Head of caudate nucleus (tissue), 42 donors: ENCODE measurements at places on chromosomes 12 and 14.

GRCh38 chr12:131195796-131196195 lies 242.1 kb downstream of the ADGRD1 start:
- DNase-seq = no peak

- peak; percentile 14 for DNase-seq
These were observed 746.2 kb upstream of the USP15 start for GRCh38 chr12:61514016-61514415.

DNA sequence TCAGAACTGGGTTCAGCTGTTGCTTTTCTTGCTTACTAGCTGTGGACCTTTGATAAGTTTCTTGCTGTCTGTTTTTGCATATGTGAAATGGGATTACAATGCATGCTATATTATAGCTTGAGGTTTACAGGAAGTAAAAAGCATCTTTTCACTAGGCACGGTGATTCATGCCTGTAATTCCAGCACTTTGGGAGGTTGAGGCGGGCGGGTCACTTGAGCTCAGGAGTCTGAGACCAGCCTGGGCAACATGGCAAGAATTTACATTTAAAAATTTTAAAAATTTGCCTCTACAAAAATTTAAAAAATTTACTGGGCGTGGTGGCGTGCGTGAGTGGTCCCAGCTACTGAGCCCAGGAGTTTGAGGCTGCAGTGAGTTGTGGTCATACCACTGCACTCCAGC lies 42.0 kb downstream of the CALM1 start:
- DNase-seq = no peak

- no peak for DNase-seq
These were observed 108.7 kb downstream of the BTG1 start for GRCh38 chr12:92036771-92037453.

- no peak for DNase-seq
These were observed 9.8 kb upstream of the NFKBIA start for GRCh38 chr14:35414365-35414764.

GRCh38 chr12:112001576-112001975 lies 11.4 kb downstream of the TMEM116 start:
- no peak for DNase-seq

DNA sequence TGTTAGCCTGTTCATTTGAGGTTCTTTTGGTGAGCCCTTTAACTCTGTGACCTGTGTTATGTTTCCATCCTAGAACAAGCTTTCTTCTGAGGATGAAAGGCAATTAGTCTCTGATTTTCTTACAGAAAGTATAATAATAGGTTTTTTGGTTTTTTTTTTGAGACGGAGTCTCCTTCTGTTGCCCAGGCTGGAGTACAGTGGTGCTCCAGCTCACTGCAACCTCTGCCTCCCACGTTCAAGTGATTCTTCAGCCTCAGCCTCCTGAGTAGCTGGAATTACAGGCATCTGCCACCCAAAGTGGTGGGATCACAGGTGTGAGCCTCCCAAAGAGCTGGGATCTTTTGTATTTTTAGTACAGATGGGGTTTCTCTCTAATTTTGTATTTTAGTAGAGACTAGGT lies 52.7 kb upstream of the SYNE2 start:
- no peak for DNase-seq

DNA sequence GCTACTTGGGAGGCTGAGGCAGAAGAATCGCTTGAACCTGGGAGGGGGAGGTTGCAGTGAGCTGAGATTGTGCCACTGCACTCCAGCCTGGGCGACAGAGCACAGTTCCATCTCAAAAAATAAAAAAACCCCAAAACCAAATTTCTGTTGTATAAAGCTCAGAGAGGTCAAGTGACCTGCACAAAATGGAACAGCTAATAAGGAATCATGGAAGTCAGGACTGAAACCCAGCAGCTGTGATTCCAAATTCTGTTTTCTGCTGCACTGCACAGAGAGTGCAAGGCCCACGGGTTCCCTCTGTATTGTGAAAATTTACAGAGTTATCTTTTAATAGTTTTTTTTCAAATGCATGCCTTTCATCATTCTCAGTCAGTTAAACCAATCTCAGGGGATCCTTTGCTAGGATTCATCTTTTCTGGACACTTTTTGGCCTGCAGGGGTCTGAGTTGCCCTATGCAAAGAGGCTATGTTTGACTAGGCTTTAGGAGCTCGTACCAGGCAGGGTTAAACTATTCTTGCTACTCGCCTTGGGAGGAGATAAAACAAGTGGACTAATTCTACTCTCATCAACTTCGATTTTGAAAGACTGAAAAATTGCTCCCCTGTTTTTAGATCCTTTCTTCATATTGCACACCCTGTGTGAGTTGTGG lies 26.1 kb upstream of the AACS start:
- no peak for DNase-seq

- DNase-seq = no peak
These were observed 44.0 kb upstream of the GZMB start for GRCh38 chr14:24677956-24678355.

GRCh38 chr14:91332171-91332985 lies 85.2 kb downstream of the CCDC88C start:
- DNase-seq = no peak

DNA sequence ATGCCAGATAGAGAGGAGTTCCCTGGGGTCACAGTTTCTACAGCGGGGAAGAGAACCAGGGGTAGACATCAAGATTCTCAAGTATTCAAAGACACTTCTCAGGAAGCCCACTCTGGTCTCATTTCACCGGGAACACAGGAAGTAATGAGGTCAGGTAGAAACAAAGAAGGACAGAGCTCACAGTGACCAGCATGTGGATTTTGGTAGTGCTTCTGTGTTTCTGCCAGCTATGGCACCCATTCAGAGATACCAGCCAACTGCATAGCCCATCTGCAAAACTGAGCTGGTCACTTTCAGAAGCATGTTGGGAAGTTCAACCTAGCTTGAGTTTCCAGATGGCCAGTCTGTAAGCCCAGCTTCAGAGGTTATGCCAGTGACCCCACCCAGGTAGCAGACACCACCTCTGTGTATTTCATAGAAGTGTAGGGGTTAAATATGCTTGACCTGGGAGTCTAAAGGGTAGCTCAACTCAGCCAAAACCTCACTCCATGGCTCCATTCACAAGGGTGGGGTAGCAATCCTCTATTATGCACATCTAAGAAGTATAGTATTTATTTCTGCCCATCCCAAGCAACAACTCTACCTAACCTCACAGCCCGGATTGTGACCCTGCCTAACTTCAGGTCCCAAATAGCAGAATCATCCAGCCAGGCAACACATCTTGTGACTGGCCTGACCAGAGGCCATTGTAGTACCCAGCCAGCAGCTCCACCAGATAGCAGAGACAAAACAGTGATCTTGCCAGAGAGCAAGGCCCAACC lies 33.9 kb downstream of the A2M start:
- DNase-seq = no peak

GRCh38 chr12:9732921-9733461 lies at the start of gene CLECL1:
Gene CLECL1, minus strand, starts transcription at chr12:9733097.
- DNase-seq = no peak

- no peak for DNase-seq
These were observed 30.7 kb upstream of the HDAC7 start for GRCh38 chr12:47850153-47851084.

DNA sequence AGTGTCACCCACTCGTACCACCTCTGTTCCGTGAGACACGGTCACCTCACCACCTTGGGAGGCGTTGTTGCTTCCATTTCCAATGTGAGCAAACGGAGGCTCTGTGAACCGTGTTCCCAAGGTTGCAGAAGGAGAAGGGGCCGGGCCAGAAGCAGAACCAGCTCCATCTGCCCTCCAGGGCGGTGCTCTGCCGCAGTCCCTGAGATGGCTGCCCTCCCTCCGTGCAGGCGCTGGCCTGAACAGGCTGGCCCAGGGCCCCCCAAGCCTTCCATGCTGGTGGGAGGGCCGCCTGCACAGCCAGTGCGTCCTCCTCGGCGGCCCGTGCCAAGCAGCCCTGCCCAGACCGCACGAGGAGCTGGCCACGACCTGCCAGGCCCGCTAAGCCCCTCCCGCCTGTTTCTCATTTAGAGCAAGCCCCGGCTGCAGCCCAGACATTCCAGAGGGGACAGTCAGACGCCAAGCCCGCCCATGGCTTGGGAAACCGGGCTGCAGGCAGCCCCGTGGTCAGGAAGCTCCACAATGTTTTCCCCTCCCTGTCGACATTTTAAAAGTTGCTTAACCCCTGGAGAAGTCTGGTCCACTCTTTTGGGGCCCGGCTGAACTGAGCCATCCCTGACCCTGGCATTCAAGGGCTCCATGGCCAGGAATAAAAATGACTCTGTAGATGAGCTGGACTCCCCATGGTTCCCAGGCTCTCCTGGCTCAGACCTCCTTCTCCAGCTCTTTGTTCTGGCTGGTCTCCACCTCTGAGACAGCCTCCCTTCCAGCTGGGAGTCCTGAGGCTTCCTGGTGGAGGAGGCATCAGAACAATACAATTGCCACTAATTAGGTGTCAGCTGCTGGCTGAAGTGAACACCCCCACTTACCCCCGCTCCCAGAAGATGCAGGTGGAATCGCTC lies 236.0 kb downstream of the BCL11B start:
- peak; percentile 50 for DNase-seq

- DNase-seq = no peak
These were observed 24.8 kb downstream of the NUAK1 start for GRCh38 chr12:106113824-106114446.

DNA sequence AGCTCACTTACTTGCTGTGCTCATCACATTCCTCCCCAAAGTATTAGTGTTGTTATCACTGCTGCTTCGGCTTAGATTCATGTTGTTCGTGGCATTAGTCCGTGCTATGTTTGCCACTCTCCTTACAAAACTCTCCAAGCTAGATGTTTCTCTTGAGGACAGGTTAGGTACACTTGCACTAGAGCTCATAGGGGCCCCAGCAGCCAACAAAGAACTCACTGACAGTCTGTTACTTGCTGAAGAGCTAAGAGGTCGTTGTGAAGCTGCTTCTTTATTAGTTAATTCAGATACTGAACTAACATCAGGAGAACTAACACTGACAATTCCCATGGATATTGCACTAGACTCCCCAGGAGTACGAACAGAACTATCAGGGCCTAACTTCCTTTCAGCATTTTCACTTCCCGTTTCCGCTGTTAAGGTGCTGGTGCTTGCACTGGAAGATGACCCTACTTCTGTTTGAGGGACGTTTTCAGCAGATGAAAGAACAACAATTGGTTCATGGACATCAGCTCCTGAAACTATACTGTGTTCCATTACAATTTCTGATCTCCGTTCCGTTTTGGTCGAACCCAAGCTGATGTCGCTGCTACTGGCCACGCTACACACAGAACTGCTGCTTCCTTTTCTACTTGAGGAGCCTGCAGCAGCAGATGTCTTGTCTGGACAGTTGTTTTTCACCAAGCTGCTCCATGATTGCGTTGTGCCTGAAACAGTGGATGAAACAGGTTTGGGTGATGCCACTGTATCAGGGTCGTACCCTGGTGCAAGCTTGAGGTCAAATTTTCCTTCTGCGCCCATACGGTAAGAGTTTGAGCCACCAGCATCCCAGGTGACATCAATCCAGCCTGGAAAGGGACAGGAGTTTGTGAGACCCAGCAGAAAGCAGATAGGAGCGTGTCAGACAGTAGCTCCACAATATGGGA lies 78.7 kb downstream of the HECTD1 start:
- no peak for DNase-seq

DNA sequence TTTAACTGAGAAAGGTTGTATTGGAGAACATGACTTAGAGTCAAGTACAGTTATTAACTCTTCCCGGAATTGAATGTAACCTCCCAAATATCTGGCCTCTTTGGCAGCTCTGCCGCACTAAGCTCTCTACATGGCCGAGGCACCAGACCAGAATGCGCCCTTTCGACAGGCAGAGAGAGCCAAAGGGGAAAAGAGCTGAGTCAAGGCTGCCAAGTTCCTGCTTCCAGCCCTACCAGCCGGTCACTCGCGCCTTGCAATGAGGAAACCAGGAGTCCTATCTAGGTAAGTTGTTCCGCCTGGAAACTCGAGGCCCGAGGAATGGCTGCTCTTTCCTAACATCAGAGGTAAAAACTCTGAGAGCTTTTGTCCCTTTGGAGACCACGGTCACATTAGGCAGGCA lies 172.2 kb downstream of the BRMS1L start:
- DNase-seq = no peak
